CD4-positive, alpha-beta T cell (primary cell): ENCODE measurements at places on chromosomes 2 and 18.
A peak's percentile ranks its signal among the peaks of the same experiment; 100 is the strongest.

- no peak for DNase-seq
These were observed 153.9 kb downstream of the B3GNT2 start for GRCh38 chr2:62349788-62350187.

DNA sequence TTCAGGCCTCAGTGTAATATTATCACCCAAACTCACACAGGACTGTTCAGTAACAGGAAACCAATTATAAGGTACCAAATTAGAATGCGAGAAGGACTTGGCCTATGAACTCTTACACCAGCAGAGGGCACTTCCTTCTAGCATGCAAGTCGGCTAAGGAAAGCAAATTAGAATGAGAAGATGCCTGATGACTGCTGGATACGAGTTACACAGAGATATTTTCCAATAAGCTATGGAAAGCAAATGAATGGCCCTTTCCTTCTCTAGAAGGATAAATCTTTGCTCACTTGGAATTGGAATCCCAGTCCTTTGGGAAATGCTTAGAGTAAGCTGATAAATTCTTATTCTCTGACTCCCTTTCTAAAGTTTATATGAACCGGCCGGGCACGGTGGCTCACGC lies 109.8 kb downstream of the AP1S3 start:
- DNase-seq = peak; percentile 56

DNA sequence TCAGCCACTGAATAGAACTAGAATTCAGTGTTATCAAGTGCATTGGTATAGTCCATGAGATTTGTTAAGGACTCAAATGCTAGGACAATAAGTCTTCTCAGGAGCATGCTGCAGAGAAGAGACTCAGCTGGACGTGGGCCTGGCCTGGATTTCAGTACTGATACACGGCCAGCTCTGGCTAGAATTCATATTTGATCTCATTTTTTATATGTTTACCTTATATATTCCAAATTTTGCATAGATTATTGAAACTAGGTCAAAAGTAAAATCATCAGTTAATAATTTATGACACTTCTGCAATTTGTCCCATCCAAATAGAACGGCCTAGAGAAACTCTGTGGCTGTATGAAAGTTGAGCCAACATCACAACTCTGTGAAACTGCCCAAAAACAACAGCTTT lies 262.0 kb downstream of the DLGAP1 start:
- DNase-seq = no peak

DNA sequence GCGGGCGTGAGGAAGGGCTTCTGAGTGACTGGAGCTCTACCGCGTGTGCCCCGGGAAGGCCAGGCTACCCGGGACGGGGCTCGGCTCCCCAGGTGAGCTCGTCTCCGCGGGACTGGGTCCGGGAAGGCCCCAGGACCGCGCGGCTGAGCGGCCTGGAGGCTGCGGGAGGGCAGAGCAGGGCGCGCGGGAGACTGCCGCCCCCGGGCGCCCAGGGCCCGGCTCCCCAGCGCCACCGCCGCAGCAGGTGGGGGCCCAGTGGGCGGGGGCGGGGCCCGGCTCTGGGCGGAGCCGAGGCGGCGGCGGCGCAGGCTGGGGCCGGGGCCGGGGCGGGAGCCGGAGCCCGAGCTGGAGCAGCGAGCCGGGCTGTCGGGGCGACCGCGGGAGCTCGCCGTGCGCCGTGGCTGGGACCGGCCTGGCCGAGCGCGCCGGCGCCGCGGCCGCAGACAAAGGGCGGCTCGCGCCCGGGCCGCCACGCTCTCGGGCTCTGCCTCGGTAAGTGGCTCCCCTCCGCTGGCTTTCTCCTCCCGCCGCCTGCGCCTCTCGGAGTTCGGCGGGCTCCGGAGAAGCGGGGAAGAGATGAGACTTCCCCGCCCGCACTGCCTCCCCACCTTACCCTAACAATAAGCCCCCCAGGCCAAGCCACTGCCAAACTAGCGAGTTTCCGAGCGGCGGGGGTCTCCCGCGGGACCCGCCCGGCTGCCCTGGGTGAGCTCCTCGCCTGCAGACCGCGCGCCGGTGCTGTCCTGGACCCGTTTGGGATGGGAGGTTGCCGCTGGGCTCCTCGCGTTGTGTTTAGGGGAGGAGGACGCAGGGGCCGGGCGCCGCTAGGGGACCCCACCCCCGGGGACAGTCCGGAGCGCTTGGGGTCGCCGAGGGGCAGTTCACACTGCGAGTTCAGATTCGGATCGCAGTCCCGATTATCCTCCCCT lies at the start of gene MAPK4:
TSS of gene MAPK4 (plus strand) at position 336 of the 929 bp plus-strand sequence. CDS start 103,872 bp downstream, outside the sequence.
- no peak for DNase-seq

GRCh38 chr18:12001421-12001820 lies 20.1 kb downstream of the IMPA2 start:
- DNase-seq = no peak

- no peak for DNase-seq
These were observed 154.2 kb downstream of the MIB1 start for GRCh38 chr18:21894619-21895367.

DNA sequence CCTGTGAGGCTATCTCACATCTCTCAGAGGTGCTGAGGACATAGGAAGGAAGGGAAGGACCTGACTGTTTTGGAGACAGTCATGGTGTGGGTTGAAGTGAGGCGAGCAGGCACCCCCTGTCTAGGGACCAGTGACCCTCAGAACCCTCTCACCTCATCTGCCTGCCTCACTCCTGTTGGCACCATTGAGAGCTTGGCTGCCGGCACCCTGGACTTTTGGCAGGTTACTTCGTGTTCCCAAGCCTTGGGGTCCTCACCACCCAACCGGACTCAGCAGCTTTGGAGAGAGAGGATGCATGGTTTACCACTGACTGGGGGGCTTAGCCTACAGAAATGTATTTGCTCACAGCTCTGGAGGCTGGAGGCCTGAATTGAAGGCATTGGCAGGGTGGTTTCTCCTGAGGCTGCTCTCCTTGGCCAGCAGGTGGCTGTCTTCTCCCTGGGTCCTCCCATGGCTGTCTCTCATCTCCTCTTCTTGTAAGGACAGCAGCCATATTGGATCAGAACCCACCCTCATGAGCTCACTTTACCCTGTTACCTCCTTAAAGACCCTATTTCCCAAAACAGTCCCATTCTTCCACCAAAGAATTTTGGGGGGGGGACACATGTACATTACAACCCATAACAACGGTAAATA lies 142.0 kb downstream of the TSN start:
- DNase-seq = no peak

DNA sequence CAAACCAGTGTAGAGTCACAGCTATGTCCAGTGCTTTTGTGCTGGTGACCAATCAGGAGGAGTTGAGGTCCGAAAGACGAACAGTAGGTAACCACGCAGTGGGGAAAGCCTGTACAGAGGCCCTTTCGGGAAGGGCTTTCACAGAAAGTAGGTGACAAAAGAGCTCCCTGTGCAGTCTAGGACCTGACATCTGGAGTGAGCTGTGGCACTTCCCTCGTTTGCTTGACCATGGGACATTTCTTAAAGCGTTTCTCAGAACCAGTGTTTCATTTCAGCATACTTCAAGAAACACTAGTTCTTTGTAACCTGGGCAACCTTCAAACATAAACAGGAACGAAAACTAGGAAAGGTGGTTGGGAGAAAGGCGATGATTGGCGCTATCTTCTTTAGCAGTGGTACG lies 55.7 kb upstream of the ITM2C start:
- DNase-seq = no peak

DNA sequence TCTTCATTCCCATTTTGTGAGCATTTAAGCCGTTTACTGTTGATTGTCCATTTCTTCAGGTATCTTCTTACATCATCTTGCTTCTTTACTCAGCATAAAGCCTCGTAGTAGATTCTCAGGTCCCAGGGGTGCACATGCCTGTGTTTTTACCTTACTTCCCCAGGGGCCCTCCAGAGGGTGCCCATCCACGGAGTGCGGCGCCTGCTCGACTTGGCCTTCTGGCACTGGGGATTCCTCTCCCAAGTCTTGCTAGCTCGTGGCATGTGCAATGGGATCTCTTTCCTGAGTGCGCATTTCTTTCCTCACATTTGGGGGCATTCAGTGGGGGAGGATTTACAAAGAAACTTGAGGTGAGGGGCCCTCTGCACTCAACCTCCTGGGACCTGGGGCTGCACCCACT lies 148.1 kb downstream of the AGAP1 start:
- no peak for DNase-seq

GRCh38 chr2:220764171-220764570 lies 807.9 kb downstream of the EPHA4 start:
- no peak for DNase-seq

DNA sequence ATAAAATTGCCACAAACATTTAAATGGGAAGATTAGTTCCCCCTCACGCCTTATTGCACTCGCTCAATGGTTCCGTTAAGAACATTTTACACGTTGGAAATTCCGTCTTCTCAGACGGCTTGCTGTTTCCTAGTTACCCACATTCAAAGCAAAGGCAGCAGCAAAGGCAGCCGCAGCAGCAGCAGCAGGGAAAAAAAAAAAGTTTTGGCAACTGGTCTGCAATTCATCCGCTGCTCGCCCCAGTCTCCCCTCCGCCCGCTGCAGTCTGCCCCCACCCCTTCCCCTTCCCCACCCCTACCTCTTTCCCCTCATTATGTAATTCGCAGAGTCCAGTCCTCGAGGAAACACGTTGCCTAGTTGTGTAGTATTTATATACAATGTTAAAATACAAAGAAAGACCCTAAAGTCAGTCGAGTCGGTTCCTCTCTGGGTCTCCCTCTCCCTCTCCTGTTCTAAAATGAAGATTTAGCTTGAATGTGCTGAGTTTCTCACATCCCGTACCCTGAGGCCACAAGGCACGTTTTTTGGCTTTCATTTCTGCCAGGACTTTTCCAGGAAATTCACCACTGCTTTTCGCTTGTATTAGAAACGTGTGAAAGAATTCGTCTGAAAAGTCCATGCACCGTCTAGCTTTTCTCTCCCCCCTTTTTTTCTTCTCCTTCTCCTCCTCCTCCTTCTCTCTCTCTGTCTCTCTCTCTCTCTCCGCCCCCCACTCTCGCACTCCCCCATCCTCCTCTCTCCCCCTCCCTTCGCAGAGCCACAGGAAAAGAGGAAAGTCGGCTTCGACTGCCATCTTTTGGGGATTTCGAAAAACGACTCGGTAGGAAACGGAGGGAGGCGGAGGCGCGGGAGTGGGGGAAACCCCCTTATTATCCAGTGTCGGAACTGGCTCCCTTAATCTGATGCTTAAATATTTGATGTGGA lies 140.0 kb downstream of the MEIS1 start:
- no peak for DNase-seq

DNA sequence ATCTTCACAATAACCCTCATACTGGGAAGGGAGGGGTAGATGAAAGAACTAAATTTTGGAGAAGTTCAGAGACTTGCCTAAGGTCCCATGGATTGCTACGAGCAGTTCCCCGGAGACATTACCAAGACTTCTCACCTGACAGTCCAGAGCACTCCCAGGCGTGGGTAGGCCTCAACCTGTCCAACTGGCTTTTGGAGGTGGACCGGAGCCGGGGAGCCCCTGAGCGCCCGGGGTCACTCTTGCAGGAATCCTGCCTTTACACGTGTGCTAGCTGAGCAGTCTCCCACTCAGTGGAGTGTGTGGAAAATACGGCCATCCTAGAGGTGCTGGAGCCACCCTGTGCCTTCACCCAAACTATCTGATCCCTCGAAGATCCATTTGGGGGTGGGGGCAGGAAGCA lies 8.0 kb downstream of the POMC start:
- no peak for DNase-seq

GRCh38 chr2:147161746-147162145 lies 683.1 kb upstream of the ACVR2A start:
- DNase-seq = no peak

GRCh38 chr2:109089602-109090300 lies 39.3 kb upstream of the SH3RF3 start:
- DNase-seq = no peak

DNA sequence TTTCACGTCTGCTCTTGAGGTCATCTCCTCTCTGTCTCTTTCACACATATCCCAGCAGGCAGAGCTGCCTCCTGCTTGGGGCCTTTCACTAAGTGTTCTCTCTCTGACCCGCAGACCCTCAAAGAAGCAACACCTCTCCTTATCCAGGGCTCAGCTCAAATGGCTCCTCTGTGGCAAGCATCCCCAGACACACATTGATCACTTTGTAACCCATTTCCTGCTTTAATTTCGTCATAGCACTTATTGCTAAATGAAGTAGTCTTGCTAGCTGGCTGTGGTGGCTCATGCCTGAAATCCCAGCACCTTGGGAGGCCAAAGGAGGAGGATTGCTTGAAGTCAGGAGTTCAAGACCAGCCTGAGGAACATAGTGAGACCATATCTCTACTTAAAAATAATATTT lies 41.4 kb downstream of the SGPP2 start:
- DNase-seq = no peak

- no peak for DNase-seq
These were observed 14.4 kb upstream of the EGR4 start for GRCh38 chr2:73307720-73308119.
